ENCODE measurements at places on chromosomes 7 and 10.

DNA sequence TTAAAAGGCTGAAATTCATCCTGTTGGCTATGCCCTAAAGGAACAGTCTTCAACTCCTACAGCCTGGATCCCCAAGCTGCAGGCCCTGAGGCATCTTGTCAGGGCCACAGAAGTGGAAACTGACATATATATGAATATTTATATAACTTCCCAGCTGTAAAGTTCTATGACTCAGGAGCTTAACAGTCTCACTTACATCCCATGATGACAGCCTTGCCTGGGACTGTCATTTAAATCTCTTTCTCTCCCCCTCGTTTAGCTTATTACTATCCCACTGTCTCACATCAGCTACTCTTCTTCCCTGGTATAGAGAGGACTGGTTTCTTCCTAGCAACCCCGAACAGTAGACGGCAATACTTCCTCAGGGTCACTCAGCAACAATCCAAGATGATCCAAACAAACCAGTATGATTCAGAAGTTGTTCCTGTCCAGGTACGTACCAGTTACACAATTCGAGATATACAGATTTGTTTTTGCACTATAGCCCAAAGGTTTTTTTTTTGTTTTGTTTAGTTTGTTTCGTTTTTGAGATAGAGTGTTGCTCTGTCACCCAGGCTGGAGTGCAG lies 22.7 kb downstream of the KIAA1549 start:
- DNase-seq: no peak

DNA sequence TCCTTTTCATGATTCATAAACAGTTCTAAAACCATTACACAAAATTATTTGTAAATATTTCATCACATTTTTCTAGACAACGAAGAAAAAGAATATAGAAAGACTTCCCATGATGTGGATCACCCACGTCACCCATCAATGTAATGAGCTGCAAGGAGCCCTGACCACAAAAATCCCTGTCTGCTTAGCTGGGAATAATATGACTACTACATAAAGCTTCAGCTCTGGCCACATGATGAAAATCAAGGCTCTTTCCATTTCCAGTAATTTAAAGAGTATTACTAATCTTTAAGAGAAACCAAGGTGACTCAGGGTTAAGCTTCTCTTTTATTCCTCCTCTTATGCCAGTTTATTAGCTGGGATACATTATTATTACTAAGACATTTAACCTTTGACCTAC lies 180.8 kb upstream of the CACNA2D1 start:
- DNase-seq: no peak

- DNase-seq: no peak
Measured at GRCh38 chr7:123028339-123028738, 32.8 kb upstream of the TAS2R16 start.

GRCh38 chr7:17580856-17581255 lies 282.4 kb downstream of the AHR start:
- no peak for DNase-seq

DNA sequence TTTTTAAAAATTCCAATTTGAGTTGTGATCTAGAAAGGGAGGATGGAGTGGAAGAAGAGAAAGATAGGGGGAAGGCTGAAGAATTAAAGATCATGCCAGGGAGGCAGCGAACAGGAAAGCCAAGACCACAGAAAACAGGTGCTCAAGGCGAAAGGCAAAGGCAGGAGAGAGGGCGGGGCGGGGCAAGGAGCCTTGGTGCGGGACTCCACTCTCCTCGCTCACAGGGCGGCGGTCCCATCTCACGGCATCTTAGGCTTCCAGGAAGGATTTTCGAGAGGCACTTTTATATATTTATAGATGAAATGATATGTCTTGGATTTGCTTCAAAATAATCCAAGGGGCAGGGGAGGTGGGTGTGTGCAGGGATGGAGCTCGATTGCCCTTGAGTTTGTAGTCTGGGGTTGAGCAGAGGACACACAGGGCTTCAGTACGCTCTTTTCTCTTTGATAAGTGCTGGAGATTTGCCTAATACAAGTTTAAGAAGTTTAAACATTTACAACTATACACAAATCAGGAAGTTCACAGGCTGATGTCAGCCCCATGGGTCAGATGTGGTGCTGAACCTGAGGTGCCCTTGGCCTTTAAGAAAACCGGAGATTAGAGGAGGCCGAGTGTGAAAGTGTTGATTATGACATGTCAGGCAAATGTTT lies 161.1 kb downstream of the PRKAG2 start:
- DNase-seq: no peak
